DND-41 (cell line): ENCODE measurements at places on chromosomes 12 and 14.
A peak's percentile ranks its signal among the peaks of the same experiment; 100 is the strongest.

- peak; percentile 5 for DNase-seq
Observed at GRCh38 chr14:25032092-25032784, 17.7 kb downstream of the STXBP6 start.

DNA sequence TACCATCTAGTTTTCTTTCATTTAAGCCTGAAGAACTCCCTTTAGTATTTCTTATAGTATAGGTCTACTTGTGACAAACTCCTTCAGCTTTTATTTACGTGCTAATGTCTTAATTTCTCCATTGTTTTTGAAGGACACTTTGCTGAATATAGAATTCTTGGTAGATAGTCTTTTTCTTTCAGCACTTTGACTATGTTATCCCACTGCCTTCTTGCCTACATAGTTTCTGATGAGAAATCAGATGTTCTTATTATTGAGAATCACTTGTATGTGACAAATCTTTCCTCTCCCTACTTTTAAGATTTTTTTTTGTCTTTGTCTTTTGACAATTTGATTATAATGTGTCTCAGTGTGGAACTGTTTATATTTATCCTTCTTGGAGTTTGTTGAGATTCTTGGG is 5.1 kb upstream of the MIS18BP1 start:
- DNase-seq = no peak

DNA sequence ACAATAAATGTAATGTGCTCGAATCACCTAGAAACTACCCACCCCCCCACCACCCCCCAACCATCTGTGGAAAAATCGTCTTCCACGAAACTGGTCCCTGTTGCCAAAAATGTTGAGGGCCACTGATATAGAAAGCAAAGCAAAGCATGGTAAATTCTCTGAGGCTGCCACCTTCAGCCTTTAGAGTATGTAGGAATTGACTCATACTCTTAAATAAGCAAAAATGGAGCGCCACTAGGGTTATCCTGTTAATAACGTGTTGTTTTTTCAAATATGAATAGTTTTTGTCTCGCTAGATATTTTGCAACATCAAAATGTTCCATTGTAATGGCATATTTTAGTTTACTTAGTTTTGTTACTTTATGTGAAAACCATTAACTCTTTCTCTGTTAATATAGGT is 18.2 kb downstream of the DYNC1H1 start:
- no peak for DNase-seq

DNA sequence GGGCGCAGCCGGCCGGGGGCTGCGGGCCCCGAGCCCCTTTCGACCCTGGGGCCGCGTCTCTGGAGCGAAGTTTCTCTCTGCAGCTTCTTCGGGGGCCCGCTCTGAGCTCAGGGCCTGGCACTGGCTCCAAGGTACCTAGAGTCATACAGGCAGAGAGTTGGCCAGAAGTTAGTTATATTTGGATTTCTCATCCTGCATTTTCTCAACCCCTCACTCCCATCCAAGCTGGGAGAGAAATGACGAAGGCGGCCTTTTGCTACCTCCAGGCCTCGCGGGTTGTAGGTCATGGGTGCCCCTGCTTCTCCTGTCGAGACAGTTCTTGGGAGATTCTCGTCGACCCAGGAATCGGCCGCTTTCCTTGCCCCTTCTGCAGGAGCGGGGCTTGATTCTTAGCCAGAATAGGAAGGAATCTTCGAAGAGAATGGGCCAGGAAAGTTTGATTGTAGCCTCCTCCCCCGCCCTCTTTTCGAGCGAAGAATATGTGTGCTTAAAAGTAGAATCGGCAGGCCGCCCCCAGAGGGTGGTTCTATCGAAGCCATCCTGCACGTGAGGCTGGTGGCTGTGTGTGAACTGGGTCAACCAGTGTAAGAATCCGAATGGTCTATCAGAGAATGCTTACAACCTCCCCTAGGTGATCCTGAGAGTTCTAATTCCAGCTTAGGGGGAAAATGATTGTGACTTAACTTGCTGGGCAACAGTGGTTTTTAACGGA is 785 bp downstream of the MLEC start:
- DNase-seq = peak; percentile 46

DNA sequence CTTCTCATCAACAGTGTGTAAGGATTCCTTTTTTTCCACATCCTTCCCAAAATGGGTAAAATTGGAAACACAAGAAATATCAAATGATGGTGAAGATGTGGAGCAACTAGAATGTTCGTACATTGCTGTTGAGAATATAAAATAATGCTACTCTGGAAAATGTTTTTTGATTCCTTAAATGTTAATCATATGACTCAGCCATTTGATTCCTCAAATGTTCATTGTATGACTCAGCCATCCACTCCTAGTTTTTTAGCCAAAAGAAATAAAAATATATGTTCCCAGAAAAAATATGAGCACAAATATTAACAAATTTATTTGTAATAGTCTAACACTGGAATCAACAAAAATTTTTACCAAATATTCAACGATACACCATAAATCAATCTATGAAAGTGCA is 1108.6 kb downstream of the LRFN5 start:
- DNase-seq = no peak
